ENCODE measurements at places on chromosomes 3 and 15.

GRCh38 chr15:79743032-79743431, 153.8 kb downstream of the MTHFS start:
- no peak for DNase-seq

- DNase-seq = peak; percentile 24
These were observed 7.9 kb downstream of the KIF7 start for GRCh38 chr15:89647191-89647851.

DNA sequence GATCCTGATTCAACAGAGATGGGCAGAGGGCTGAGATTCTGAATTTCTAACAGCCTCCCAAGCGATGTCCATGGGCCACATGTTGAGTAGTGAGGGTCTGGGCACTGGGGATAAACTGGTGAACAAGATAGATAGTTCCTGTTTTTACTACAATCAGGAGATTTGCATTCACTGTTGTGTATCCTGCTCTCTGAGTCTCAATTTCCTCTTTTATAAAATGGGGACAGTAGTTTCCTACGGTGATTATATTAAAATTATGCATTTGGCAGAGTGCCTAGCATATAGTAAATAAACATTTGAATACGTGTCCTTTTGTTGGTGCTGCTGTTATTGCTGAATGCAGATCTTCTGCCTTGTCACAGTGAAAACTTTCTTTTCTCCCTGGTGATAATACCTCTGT, 102.5 kb downstream of the MYH15 start:
- no peak for DNase-seq

DNA sequence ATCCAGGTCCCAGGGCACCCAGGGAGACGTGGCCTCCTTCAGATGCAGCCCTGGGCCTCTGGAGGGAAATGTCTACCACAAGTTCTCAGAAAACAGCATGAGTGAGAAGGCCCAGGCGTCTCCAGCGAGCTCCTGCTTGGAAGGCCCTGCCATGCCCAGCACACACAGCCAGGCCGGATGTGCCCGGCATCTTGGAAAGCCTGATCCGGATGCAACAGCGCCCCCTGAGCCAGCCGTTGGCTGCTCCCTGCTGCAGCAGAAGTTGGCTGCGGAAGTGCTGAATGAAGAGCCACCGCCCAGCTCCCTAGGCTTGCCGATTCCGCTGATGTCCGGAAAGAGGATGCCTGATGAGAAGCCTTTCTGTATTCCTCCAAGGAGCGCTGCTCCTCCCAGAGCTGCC, 856 bp downstream of the NPAP1 start:
- no peak for DNase-seq

GRCh38 chr15:72136170-72137051, 18.2 kb downstream of the SENP8 start:
- no peak for DNase-seq

DNA sequence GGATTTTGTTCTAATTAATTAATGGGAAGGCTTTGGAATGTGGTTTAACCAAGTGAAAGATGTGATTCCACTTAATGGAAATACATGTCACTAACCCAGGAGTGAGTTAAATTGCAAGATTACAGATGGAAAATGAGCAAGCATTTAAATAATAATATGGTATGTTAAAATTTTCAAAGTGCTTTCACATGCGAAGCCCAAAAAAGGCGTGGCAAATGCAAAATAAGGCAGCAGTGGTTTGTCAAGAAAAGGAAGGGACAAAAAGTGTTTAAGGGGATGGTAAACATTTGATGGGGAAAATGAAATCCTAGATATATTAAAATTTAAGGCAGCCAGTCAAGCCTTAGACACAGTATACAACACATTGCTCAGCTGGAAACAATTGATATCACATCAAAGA, 2.9 kb downstream of the TICRR start:
- no peak for DNase-seq

GRCh38 chr3:66555214-66555844, 54.5 kb upstream of the LRIG1 start:
- no peak for DNase-seq

- DNase-seq = no peak
These were observed 113.0 kb downstream of the TMEM266 start for GRCh38 chr15:76172782-76173181.

DNA sequence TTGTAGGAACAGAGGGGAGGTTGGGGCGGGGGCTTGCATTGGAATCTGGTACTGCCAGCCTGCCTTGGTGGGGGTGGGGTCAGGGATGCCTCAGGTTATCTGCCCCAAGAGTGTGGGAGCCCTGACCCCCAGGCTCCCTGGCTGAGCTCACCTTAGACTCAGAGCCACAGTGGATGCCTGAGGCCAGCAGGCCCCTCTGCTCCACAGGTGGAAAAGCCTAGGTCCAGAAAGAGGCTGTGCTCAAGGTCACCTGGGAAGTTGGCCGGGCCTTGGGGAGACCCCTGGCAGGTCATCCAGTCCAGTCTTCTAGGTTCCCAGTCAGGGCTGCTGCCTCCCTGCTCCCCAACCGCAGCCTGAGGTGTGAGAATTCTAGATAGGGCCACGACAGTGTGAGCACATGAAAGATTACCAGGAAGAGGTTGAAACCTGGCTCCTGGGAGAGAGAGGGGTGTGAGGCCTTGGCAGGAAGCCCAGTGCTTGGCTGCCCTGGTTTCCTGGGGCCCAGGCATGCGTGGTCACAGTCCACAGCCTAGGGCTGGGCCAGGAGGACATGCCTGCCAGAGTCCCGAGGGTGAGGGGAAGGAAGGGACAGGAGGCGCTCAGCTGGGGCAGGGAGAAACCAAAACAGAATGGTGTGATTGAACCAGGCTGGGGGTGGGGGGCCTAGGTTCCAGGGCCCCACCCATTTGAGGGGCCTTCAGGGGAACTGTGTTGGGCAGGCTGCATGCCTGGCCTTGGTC, 4.9 kb downstream of the HDAC11 start:
- DNase-seq = no peak

DNA sequence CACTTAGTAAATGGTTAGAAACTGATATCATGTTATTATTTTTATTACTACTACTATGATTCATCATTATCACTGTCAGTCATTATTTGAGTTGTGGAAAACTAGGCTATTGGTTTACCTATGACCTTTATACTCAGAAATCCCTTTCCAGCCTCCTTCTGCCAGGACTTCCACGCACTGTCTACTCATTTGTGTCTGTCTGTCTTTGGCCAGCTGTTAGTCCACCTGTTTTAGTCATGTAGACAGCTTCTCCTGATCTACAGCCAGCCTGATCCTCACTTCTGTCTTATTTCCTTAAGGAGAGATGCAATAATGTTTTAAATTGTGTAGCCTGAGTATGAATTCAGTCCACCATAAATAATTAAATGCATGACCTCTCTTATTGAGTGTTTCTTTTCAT, 162.8 kb downstream of the EPHA3 start:
- no peak for DNase-seq

GRCh38 chr3:118543832-118544231, 490.8 kb downstream of the IGSF11 start:
- DNase-seq = no peak

DNA sequence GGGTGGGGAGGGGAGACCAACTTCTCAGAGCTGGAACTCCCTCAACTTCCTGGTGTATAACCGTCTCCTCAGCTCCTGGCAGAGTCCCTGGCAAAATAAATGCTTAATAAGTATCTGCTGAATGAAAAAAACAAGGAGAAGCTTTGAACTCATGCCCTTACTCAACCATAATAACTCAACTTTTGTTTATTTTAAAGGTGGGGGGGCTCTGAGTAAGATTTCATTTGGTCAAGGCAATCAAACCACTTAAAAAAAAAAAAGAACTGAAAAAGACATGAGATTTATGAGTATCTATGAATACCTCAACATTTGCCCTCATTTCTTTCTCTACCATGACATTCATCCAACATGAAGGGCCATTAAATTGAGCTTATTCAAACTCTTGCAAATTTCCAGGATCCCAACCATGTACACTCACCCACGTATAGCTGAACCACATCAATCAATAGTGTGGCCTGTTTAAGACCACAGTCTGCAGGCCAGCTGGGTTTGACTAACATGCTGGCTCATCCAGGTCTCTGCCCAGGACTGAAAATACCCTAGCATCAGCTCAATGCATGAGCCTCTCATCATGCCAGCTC, 157.9 kb downstream of the FOXP1 start:
- no peak for DNase-seq

- DNase-seq = no peak
These were observed 63.8 kb downstream of the NPTN start for GRCh38 chr15:73569361-73569760.

Data from stimulated activated CD8-positive, alpha-beta memory T cell treated with anti-CD3 and anti-CD28 coated beads, Interleukin-4, amount 100 ng/mL, for 1 hour (primary cell).